ELF-1 (cell line): ENCODE measurements at places on chromosomes 5 and 9.

GRCh38 chr5:121378046-121378445, 473.6 kb upstream of the FTMT start:
- no peak for DNase-seq

- no peak for DNase-seq
These were observed 151.8 kb upstream of the GPR151 start for GRCh38 chr5:146667633-146668272.

- DNase-seq: no peak
These were observed 98.7 kb downstream of the ADCY2 start for GRCh38 chr5:7494481-7495130.

- DNase-seq: no peak
These were observed 851.9 kb downstream of the NR2F1-AS1 start for GRCh38 chr5:92729088-92729487.

- DNase-seq: peak; percentile 54
These were observed 165.6 kb upstream of the CCDC152 start for GRCh38 chr5:42591015-42591414.

- no peak for DNase-seq
These were observed 473.9 kb downstream of the NR2F1-AS1 start for GRCh38 chr5:93107141-93107540.

DNA sequence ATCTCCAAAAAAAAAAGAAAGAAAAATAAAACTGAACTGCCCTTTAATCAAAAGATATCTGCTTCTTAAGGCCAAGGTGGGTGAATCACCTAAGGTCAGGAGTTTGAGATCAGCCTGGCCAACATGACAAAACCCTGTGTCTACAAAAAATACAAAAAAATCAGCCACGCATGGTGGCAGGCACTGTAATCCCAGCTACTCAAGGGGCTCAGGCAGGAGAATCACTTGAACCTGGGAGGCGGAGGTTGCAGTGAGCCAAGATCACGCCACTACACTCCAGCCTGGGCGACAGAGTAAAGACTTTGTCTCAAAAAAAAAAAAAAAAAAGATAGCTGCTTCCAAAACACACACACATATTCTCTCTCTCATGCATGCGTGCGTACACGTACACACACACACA, 17.8 kb downstream of the SCAI start:
- no peak for DNase-seq

DNA sequence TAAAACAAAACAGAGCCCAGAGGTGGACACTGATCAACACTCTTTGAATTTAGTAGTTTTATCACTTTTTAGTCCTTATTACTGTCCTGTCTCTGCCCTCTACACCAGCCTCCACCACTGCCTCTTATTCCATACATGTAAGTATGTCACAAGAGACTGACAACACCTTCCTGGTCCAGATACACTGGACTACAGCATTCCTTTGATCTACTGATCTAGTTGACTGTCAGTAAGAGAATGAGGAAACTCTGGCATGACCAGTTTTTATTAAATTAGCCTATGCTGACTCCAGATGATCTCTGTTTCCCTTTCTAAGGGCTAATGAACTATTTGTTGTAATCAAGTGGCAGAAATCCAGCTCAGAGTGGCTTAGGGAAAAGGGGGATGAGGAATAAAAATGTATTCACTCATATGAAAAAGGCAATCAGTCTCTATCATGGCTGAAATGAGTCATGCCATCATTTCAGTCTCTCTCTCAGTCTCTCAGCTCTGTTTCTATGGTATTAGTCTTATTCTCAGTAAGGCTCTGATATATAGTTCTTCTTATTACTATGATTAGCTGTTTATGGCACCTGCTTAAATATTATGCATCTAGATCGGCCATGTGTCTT, 5.5 kb downstream of the ARHGEF37 start:
- DNase-seq: no peak

DNA sequence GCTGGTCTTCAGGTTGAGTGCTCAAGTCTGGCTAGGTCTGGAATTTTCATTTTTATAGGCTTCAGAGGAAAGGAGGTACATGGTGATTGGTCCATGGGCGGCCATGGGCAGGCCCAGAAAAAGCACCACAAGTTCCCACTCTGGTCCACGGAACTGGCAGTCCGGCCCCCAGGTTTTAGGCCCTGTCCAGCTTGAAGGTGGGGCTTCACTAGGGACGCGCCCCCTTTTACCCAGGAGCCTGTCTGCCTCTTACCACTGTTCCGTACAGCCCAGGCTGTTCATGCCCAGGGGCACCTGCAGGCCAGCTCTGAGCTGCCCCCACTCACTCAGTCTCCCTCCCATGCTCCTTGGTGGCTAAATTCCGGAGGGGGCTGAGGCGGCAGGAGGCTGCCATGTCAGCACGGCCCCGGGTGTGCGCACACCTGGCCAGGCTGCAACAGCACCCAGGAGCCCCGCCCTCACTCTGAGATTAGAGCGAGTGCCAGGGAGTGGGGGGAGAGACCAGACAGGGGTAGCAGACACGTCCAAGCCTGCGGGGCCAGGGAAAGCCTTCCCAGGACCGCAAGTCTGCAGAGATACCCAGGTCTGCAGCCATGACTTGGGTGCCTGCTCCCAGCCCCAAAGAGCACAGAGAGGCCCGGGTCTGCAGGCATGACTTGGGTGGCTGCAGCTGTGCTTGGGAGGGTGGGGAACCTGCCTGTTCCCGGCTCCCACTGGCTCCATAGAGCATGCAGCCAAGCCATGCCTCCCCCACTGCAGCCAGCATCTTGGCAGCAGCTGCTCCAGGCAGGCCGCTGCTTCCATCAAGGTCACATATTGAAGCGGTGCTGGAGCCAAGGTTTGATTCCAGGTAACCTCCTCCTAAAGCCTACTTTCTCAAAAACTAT, 390.2 kb upstream of the SGCD start:
- no peak for DNase-seq
